CD4-positive, alpha-beta T cell treated with Interferon alpha-2 for 1 hour (primary cell): ENCODE measurements at places on chromosomes 1 and 21.

DNA sequence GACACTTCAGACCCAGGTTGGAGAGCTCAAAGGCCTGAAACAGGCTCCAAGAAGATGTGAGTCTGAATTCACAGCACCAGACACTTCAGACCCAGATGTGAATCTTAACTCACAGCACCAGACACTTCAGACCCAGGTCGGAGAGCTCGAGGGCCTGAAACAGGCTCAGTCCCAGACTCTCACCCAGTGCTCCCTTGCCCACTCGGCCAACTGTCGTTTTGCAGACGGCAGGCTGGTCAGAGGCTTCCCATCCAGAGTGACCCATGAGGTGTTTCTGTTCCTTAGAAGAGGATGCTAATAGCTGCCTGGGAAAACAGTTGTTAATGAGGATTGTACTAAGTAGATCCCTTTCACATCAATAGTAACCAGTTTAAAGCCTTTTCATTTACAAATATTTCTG lies 88.4 kb downstream of the ADARB1 start:
- no peak for DNase-seq

DNA sequence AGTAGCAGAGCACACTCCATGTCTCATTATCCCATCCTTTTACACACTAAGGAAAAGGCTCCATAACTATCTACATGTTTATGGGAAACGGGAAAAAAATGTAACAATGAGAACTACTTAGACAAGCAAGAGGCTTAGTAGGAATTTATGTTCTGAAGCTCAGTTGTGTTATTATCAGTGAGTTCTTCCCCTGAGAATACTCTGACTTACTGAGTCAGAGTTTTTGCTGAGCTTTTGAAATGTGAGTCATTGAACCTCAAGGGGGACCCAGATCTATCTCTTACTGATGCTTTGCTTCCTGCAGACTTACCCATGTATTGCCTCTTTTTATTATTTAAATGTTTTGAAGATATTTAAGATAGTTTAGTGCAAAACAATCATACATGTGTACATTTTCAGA lies 20.1 kb downstream of the CFHR5 start:
- DNase-seq, result no peak

- DNase-seq, result no peak
Measured at GRCh38 chr21:42539931-42540343, 26.3 kb downstream of the SLC37A1 start.

- DNase-seq, result peak; percentile 9
Measured at GRCh38 chr21:31268090-31268489, 76.0 kb downstream of the TIAM1 start.

GRCh38 chr1:9435854-9436640 lies 103.2 kb upstream of the SLC25A33 start:
- no peak for DNase-seq

DNA sequence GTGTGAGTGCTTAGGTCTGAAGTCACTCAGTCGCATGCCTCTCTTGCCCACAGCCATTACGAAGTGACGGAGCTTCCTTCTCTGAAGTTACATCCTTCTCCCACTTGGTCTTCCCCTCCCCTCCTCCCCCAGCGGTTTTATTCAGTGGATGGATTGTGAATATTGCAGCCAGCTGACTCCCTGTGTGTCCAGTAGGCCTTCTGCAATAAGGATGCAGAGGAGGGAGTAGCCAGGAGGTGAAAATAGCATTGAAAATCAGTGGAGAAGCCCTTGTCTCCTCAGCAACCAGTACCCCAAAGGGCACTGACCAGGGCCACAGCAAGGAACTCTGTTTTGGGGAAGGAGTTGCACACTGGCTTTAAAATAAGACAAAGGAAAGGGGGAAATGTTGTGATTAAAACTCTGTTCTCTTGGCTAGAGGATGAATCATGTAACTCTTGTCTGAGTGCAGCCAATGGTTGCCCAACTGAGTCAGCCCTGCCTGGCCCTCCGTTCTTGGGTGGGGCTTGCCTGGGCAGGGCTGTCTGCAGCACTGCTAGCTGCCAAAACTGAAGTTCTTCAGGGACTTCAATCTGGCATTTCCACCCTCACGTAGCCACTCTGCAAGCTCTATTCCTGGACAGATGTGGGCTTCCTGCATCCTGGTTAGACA lies 4.3 kb downstream of the S100A10 start:
- peak; percentile 18 for DNase-seq

DNA sequence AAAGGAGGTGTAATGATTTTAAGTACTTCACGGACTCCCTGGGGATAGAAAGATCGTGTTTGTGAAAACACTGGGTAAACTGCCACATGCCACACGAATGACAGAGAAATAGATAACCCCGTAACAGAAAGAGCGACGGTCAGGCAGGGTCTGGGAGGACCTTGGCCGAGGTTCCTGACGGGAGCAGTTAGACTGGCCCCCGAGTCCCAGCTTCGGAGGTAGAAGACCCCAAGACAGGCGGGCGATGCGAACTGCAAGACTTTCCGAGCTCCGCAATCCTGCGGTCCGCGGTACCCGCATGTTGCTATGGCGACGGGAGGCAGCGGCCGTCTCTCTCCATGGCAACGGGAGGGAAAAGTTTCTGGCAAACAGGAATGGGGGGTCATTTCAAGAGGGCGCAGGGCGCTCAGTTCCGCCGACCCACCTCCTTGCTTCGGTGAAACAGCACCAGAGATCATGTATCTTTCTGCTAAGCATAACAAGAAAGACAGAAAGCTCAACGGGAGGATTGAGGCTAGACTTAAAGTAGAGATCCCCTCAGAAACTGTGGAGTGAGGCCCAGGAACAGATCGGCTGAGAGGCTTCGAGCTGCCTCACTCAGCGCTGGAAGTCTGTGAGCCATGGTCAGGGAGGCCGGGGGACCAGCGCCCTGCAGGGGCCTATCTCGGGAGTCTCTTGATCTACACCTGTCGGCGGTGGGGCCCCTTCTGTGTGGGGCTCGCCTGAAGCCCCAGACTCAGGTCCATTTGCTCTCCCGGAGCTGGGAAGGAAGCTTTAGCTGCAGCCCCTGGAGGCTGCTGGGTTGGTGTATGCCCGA lies 685 bp upstream of the SYT6 start:
- DNase-seq, result no peak

GRCh38 chr1:168676029-168676812 lies 52.8 kb downstream of the DPT start:
- DNase-seq, result no peak

GRCh38 chr1:172352435-172352834 lies 68.0 kb upstream of the C1orf105 start:
- DNase-seq, result no peak

GRCh38 chr1:26094677-26095383 lies 16.8 kb upstream of the PDIK1L start:
- DNase-seq, result no peak

DNA sequence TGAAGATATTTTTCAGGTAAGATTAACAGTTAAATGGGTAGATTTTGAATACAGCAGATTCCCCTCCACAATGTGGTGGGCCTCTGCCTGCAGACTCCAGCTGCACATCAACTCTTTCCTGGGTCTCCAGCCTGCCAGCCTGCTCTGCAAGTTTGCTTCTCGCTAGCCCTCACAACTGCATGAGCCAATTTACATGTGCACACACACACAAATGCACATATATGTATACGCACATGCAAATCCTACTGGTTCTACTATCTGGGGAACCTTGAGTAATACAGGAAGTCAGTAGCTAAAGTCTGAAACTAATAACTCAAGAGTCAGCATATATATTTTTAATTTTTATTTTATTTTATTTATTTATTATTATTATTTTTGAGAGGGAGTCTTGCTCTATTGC lies 34.8 kb upstream of the QSOX1 start:
- no peak for DNase-seq

DNA sequence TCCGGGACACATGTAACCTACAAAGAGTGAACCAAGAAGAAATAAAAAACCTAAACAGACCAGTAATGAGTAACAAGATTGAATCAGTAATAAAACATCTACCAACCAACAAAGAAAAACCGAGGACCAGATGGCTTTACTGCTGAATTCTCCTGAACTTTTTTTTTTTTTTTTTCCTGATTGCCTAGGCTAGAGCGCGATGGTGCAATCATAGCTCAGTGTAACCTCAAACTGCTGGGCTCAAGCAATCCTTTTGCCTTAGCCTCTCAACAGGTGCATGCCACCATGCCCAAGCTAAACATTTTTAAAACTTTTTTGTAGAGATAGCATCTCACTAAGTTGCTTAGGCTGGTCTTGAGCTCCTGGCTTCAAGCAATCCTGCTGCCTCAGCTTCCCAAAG lies 11.2 kb upstream of the FGGY start:
- DNase-seq, result no peak

DNA sequence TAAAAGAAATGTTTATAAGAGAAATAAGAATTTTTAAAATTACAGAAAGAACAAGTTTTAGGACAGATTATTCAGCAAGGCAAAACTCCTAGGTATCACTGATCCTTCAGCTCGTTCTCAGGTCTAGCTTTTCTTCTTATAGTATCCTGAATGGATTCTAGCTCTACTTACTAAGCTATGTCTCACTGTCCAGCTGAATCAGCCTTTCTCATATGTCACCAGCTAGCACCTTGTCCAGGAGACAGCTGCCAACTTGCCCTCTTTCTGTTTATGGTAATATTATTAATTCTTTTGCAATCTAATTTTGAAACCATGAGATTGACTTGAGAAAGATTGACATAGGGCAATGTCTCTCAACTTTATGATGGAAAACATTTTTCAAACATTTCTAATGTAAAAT lies 159.9 kb downstream of the LYPLAL1 start:
- DNase-seq, result no peak

DNA sequence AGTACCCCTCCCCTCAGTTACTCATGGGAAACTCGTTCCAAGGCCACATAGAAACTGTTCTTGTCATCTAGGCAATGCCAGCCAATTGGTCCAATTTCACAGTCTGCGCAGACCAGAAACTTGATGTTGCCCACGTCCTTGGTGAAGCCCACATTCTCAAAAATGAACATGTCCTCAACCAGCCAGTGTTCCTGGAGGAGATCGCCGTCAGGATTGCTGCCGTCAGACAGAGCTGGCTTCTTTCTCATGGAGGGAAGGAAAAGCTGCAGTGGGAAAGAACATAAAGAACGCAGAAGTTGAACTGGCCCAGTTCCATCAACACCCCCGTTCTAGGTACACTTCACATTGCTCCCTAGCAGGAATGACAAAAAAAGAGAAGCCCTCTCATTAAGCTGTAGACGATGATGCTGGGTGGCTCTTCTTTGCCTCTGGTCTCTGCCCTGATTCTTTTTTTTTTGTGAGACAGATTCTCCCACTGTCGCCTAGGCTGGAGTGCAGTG lies 7.9 kb downstream of the RABIF start:
- no peak for DNase-seq

GRCh38 chr1:25799352-25799934 lies 550 bp upstream of the SELENON start:
- DNase-seq, result no peak

GRCh38 chr1:90201467-90202358 lies 206.8 kb downstream of the ZNF326 start:
- DNase-seq, result no peak

DNA sequence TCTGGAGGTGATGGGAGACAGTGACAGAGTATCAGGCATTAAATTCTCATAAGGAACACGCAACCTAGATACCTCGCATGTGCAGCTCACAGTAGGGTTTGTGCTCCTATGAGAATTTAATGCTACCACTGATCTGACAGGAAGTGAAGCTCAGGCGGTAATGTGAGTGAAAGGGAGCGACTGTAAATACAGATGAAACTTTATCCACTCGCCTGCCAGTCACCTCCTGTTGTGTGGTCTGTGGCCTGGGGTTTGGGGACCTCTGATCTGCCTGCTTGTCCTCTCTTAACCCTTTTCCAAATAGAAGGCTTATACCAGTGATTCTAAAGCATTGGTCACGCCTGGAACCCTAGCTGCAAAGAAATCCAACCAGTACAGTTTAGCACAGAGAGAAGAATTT lies 15.3 kb downstream of the GABPA start:
- no peak for DNase-seq

DNA sequence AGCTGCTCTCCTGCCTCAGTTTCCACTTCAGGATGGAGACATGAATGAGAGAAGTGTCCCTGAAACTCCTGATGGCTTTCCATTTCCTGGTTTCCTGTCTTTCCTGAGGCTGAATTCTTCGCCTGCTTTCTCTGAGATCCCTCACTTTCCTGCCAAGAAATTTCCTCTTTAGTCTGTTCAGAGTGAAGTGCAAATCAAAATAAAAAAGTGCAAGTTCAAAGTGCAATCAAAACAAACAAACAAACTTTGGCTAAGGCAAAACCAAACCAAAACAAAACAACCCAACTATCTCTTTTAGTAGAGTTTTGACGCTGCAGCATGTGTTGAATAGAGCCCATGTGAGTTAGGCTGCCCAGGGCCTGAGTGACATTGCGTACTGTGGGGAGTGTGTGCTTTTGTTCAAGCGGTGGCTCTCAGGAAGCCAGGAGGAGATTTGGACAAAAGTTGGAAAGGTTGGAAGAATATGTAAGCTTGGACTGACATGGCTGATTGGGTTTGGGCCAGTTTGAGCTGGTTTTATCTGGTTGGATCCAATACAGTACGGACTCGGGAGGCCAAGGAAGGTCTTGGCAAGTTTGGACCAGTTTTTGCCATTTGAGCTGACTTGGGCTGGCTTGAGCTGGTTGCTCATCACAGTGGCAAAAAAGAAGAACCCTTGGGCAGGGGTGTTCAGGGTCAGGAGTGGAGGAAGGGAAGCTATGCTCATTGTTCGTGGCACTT lies 61.1 kb upstream of the TINAGL1 start:
- DNase-seq, result no peak

GRCh38 chr21:42068592-42068991 lies 2.5 kb upstream of the UMODL1 start:
- DNase-seq, result no peak

DNA sequence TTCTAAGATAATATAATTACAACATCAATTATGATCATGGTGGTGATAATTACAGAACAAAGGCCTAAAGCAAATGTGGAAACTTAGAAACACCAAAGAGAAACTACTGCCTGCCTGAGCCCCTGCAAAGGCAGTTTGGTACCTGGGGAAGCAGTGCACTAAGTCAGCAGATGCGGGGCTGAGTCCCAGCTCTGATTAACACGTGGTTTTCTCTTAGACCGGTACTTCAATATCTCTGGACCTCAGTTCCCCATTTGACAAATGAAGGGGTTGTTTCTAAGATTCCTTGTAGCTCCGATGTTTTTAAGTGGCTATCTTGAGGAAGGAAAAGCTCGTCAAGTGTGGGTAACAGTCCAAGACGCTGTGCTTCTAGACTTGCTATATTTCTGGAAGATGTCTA lies 16.7 kb upstream of the PLEKHA6 start:
- DNase-seq, result no peak
